Activated CD4-positive, CD25-positive, alpha-beta regulatory T cell treated with anti-CD3 and anti-CD28 coated beads, Interleukin-2, amount 50 U/mL, for 72 hours (primary cell): ENCODE measurements at places on chromosomes 2 and 18.

GRCh38 chr2:88252646-88253045 lies 82.5 kb downstream of the THNSL2 start:
- no peak for DNase-seq

- no peak for DNase-seq
Observed at GRCh38 chr18:11831921-11832320, 19.3 kb upstream of the CHMP1B start.

DNA sequence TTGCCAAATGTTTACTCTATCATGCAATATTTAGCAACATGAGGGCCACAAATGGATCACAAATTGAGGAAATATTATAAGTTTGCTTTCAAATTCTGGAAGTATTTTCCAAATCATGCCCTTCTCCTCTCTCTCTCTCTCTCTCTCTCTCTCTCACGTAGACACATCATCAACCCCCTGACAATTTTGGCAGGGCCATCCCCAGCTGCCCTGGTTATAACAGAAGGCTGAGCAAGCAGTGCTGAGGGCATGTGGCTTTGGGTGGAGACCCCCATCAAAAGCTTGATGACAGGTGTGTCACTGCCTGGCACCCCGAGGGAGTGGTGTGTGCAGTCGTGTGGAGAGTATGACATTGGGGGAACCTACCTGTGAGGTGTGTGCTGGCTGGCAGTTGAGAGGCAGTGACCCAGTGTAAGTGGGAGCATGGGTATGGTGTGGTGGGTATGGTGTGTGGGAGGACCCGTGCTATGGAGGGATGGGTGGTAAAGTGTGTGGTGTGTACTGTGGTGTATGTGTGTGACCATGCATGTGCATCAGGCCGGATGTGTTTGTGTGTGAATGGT lies 224.5 kb downstream of the TTC32 start:
- no peak for DNase-seq

- DNase-seq = no peak
Observed at GRCh38 chr2:203301667-203302066, 26.5 kb upstream of the ABI2 start.

GRCh38 chr2:158753641-158754611 lies 41.2 kb upstream of the DAPL1 start:
- DNase-seq = no peak

DNA sequence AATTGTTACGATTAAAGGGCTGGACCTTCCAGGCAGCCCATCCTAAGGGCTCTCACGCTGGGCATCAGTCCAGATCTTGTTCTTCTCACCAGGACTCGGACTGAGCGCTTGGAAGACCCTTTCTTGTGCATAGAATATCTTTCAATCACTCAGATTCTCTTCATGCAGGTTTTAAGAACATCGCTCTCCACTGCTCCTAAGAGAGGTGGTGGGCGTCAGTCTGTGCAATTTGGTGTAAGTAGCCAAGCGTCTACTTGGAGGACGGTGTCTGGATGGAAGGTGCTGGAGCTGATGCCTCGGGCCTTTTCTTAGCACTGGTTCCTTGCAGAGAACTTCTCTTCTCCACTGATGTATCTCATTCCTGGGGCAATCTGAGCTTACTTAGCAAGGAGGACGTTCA lies 68.7 kb downstream of the ASB1 start:
- DNase-seq = no peak

DNA sequence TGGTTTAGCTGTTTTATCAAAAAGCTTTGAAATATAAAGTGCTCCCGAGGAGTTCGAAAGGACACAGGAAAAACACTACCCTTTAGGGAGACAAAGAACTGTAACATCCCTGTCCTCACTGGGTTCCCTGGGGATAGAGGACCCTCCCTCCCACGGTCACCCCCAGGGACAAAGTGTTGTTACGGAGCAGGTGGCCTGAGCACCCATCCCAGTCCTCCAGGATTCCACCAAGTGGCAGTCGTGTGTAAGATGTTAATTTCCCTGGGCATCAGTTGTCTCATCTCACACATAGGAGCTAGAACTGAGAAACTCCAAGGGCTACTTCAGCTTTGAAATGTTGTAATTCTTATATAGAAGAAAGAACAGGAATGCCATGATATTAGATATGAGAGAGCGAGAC lies 137.7 kb downstream of the ALK start:
- no peak for DNase-seq

GRCh38 chr2:53753041-53753440 lies 14.6 kb upstream of the CHAC2 start:
- no peak for DNase-seq

- DNase-seq = no peak
Observed at GRCh38 chr2:60699617-60700016, 56.5 kb upstream of the PAPOLG start.

DNA sequence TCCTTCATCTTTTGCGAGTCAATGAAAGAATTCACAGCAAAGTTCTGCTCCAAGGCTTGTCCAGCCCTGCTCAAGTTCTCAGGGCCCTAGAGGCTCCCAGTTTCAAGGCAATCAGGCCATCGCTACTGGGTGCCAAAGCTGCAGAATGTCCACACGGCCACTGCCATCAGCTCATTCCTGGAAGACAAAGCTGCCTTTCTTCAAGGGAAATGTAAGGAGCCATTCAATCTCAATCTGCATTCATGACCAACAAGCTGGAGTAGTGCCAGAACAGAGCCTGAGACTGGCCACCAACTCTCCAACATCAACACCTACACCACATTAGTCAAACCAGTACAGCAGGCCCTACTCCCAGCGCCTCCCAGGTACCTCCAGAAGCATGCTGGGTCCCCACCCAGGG lies 202.2 kb downstream of the TCF4 start:
- no peak for DNase-seq
